ENCODE measurements at places on chromosomes 12 and 14.

- DNase-seq = no peak
Measured at GRCh38 chr12:104938371-104938770, 19.7 kb downstream of the SLC41A2 start.

GRCh38 chr12:132713123-132713522 is 2.5 kb downstream of the PGAM5 start:
- DNase-seq = no peak

DNA sequence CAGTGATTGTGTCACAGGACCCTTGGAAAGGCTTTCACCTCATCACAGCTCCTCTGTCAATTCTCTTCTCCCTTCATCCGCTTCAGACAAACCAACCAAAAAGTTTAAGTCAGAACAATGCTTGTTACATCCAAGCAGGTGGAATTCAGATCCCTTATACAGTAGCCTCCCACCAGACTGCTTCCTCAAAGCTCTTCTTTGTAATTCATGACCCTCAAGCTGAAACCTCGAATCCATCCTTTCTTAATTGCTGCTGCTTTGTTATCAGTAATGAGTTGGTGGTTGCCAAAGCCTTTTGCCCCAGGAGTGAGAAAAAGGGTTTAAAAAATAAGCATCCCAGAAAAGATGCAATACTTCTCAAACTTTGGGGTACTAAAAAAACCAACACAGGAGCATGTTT is 9.5 kb downstream of the BEST3 start:
- no peak for DNase-seq

- DNase-seq = peak; percentile 83
Measured at GRCh38 chr12:101697197-101697929, at the start of gene CHPT1. Gene CHPT1 (plus strand): TSS chr12:101697640. CDS start chr12:101697862, 222 bp downstream.

- DNase-seq = no peak
Measured at GRCh38 chr14:24285351-24285750, 14.0 kb upstream of the RABGGTA start.

DNA sequence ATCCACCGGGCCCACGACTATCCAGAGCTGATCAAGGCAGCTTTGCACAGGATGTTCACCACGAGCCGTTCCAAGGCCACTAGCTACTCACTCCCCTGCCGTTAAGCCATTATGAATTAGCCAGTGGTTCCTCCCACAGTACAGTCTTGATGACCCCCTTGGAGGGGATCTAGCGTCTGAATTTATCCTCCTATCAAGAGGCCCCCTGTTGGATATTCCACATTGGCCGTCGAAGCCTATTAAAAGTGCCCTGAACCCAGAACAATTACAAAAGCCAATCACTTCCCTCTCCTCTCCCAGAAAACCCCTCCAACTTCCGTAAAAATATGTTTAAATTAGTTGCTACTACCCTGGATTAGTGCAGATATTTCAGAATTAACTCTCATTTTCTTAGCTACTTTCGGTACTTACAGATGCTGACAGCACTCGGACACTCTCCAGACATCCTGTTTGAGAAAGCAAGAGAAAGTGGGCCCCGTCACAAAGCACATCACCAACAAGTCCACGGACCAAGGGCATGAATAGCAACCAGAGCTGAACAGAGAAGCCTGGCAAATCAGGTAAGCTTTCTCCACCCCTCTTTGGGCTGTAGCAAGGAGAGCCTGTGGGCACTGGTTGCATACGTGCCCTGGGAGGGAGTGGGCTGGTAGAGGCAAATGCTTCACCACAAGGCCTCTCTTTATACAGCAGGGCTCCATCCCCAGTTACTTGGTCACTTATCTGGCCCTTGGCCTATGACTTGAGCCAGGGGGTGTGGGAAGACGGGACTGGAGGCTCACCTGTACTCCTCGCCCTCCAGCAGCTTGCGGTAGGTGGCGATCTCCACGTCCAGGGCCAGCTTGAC is 5.3 kb downstream of the KRT3 start:
- DNase-seq = no peak

DNA sequence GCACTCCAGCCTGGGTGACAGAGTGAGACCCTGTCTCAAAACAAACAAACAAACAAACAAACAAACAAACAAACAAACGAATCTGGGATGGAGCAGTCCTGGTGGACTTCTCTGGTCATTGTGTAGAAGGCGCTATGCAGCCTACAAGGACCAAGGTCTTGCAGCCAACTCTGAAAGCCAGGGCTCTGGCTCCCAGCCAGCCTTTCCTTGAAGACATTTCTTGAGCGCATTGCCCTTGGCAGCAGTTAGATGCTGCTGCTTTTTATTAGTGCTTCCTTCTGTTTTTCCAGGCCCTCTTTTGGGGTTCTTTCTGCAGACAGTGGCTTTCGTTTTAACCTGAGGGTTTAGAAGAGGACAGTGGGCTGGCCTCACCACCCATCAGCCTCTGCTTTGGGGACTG is 20.2 kb downstream of the CCDC177 start:
- DNase-seq = no peak

DNA sequence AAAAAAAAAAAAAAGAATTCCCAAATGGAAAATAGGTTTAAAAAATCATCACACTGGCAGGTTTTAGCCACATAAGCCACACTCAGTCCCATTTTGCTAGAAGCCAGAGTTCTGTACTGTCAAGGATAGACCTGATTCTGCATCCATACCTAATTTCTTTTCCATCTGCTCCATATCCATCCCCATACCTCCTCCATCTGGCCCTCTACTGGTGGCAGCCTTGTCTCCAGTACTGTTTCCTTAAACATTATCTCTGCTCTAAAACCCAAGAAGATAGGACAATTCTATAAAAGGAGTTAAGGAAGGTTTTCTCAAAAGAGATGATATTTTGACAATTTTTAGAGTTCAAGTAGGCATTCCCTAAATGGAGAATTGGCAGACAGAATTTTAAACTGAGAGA is 26.0 kb upstream of the RXYLT1 start:
- no peak for DNase-seq
